ENCODE measurements at places on chromosomes 16 and 17. TPM values are rescaled to one million over a fixed set of nuclear protein-coding genes. Genes with fewer than 3 reads are reported as not detected.

DNA sequence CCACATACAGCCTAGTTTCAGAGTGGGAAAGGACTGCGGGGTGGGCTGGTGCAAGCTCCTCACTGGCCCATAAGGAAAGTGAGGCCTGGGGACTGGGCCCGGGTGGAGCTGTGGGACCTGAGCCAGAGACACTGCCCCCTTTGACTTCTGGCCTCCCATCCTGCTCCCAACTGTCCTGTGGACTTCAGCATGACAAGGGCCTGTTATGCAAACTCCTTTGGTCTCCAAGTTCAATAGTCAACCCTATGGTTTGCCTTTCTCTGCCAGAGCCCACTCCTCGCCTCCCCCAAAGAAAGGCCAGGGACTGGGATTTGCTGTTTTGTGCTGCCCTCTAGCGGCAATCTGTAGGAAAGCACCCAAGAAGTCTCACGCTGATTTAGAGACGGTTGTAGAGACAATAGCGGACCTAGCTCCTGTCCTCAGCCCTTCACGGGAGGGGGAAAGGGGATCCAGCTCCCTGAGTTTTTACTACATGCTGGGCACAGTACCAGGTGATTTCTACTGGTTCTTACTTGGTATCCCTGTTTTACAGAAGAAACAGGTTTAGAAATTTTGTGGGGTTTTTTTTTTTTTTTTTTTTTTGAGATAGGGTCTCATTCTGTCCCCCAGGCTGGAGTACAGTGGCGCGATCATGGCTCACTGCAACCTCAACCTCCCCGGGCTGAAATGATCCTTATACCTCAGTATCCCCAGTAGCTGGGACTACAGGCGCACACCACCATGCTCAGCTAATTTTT lies 1.2 kb upstream of the TLCD3B start:
- DNase-seq = no peak
- no peak overlapping the region for H3K4me3 ChIP-seq
- no peak overlapping the region for H3K27ac ChIP-seq
- peaks cover 3% of the 10 kb centered on the region for H3K4me1 ChIP-seq
- no peaks in the 10 kb centered on the region for H3K36me3 ChIP-seq

Gene PPL
- total RNA-seq = 131 TPM

DNA sequence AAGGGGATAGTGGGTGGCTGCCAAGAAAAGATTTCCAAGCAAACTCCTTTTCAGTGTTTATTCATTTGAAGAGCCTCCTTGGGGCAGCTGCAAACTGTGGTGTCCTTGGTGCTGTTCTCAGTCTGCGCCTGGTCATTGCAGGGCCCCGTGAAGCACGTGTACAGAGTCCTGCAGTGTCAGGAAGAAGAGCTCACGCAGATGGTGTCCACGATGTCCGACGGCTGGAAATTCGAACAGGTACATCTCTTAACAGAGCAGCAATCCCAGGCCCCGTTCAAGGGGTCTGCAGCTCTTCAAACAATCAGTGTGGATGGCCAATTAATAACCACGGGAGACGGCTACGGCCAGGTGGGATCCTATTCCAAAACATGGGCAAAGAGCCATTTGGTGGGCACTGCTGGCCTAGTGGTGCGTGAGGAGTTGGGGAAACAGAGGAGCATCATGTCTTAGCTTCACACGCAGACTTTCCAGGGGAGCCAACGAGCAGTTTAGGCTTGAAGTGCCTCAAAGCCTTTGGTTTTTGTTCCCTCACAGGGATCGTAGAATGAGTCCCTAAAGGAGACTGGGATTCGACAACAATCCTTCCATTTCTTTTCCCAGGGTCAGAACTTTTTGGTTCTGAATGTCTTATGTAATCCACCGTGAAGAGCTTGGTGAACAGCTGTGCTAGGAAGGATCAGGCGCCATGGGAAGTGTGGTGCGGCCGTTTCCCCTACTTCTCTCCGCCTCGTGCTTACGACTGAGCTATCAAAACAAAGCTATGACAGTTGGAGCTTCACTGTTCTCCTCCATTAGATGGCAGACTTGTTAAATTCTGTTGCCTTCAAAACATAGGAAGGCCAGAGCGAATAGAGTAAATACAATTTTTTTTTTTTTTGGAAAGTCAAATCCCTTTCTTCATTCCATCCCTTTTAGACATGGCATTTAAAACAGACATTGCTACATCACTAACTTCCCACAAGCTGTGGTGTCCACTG lies 12.6 kb downstream of the KCTD2 start:
- H3K27ac ChIP-seq = peak overlapping the region; percentile 79
- H3K27me3 ChIP-seq = no peaks in the 10 kb centered on the region
- no peak for DNase-seq
- H3K4me1 ChIP-seq = peaks cover 7% of the 10 kb centered on the region
- peaks cover 5% of the 10 kb centered on the region for H3K36me3 ChIP-seq

- no peaks in the 10 kb centered on the region for H3K27me3 ChIP-seq
- no peak overlapping the region for H3K4me3 ChIP-seq
- no peak for DNase-seq
Observed at GRCh38 chr17:3534881-3535252, 22.7 kb downstream of the TRPV3 start.

DNA sequence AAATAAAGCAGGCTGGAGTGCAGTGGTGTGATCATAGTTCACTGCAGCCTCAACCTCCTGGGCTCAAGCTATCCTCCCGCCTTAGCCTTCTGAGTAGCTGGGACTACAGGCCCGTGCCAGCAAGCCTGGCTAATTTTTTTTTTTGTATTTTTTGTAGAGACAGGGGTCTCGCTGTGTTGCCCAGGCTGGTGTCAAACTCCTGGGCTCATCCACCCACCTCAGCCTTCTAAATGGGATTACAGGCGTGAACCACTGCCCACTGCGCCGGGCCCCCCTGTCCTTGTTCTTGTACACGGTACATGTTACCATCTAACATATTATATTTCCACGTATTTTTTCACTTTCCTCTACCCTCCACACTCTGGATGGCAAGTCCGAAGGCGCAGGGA lies 3.1 kb upstream of the CDH3 start:
- DNase-seq = no peak
- no peak overlapping the region for H3K27ac ChIP-seq
- peaks cover 27% of the 10 kb centered on the region for H3K27me3 ChIP-seq
- no peaks in the 10 kb centered on the region for H3K36me3 ChIP-seq
- H3K4me3 ChIP-seq = no peak overlapping the region
- peaks cover 33% of the 10 kb centered on the region for H3K4me1 ChIP-seq

All from upper lobe of left lung (tissue), 6 donors.